Hematopoietic multipotent progenitor cell treated with erythropoietin and hydrocortisone succinate and interleukin-3 and kit ligand, for 17 days (in vitro differentiated cells): ENCODE measurements at places on chromosomes 3 and 15.

DNA sequence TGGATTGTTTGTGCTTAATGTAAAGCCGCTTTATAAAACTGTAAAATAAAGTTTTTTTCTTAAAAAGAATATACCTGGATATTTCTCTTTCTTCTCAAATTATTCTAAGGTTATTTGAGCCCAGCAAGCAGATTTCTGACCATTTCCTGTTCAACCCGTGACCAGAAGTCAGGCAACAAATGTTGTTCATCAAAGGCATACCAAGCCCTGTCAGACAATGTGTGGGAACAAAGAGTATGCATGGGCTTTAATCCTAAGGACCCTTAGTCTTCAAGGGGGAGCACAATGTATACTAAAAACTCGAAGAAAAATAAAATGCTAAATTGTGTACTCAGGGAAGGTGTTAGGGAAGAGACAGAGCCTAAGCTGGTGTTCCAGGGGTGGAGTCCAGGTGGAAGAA lies 26.6 kb upstream of the PAQR5 start:
- DNase-seq = no peak

GRCh38 chr3:129749692-129750091 lies 143.2 kb upstream of the PLXND1 start:
- DNase-seq = no peak

DNA sequence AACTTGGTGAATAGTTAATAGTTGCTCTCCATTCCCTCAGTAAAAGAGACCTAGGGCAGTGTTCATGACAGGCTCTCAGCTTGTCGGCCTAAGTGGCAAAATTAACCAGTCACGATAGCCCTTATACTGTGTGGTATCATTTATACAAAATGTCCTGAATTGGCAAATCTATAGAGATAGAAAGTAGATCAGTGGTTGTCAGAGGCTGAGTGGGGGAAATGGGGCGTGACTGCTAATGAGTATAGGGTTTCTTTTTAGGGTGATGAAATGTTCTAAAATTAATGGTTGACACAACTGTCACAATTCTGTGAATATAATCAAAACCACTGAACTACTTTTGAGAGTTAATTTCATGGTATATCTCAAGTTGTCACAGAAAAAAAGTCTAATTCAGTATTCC lies 20.9 kb downstream of the ARIH1 start:
- no peak for DNase-seq

- peak; percentile 32 for DNase-seq
These were observed 124.4 kb downstream of the HCN4 start for GRCh38 chr15:73244333-73244732.

GRCh38 chr3:21426920-21427319 lies 324.1 kb downstream of the ZNF385D start:
- no peak for DNase-seq

GRCh38 chr3:157091083-157091833 lies 68.7 kb downstream of the CCNL1 start:
- DNase-seq = no peak

GRCh38 chr3:126464093-126464492 lies 11.6 kb downstream of the ZXDC start:
- no peak for DNase-seq
